ENCODE measurements at places on chromosomes 7 and 10. TPM values are rescaled to one million over a fixed set of nuclear protein-coding genes. Genes with fewer than 3 reads are reported as not detected.

The RTKN2 gene
- 0.14 TPM for total RNA-seq

DNA sequence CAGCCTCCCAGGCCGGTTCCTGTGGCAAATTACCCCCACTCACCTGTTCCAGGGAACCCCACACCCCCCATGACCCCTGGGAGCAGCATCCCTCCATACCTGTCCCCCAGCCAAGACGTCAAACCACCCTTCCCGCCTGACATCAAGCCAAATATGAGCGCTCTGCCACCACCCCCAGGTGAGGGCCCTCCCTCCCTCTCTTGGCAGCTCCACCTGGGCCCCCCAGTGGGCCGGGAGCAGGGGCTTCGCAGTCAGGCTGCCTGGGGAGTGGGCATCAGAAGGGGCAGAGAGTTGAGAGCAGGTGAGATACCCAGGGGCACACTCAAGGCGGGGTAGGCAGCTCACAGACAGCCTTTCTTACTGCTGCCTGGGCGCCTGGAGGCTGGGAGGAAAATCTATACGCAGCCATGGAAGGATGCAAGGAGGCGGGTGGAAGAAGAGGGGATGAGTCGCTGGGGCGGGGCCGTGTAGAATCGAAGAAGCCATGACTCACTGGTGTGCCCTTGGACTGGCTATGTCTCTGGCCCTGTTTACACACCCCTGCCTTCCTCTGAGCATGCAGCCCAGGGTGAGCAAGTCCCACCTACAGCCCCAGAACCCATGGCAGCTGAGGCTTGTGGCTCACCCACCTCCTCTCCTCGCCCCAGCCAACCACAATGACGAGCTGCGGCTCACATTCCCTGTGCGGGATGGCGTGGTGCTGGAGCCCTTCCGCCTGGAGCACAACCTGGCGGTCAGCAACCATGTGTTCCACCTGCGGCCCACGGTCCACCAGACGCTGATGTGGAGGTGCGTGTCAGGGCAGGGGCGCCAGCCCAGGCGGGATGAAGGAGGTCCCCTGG, 48.6 kb upstream of the PPIF start:
- DNase-seq: peak; percentile 90

- DNase-seq: no peak
These were observed 90.9 kb downstream of the POLR1F start for GRCh38 chr7:19617901-19618300.

DNA sequence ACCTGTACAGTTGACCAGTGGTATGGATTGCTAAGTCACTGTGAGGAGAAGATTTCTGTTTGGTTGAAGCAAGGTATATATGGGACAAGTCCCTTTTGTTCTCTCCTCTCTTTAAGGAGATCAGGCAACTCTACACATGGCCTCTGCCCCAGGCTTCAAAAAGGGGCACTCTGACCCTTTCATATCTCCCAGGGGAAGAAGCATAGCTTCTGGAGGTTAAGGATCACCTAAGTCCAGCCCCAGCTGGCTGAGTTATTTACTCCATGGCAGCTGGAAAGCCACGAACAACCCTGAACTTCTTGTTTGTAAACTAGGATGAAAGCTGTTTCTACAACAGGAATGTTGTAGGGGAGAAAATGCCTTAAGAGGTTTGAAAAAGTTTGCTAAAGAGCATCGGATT, 129.2 kb upstream of the FEZF1 start:
- no peak for DNase-seq

- no peak for DNase-seq
These were observed 69.7 kb upstream of the APBB1IP start for GRCh38 chr10:26368463-26368862.

The PNLIPRP3 gene
- not detected for total RNA-seq

DNA sequence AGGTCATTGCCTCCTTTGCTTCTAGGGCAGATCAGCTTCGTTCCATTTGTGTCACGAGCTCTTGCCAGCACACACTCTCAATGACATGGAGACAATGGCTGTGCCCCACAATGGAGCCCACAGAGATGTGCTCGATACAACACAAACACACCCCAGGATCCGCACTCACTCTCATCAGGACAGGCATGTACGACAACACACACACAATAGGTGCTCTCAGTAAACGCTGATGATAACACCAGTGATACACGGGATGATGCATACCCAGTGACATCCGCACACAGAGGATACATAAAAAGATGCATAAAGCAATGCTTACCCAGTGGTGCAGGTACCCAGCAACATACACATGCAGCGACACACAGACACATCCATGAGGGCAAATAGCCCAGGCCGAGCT, 61.2 kb upstream of the LBX1 start:
- DNase-seq: no peak

GRCh38 chr10:78437998-78438906, 404.6 kb downstream of the RPS24 start:
- peak; percentile 58 for DNase-seq

DNA sequence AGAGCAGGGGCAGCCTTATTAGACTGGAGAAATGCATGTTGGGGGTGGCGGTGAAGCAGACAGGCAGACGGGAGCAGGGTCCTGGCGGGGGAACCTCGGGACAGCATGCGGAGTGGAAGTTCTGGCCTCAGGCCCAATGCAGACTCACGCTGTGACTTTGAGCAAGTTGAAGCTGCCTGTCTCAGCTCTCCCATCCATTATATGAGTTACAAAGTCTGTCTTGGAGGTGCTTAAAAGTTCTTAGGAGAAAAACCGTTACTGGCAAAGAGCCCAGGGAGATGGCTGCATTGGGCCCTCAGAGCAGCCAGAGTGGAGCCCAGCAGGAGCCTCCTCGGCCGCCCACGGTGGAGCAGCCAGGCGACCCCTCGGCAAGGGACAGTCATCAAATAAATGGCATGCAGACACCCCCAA, 509.5 kb downstream of the PLXNA4 start:
- DNase-seq: no peak

- no peak for DNase-seq
These were observed 177.9 kb upstream of the BET1 start for GRCh38 chr7:94182066-94182465.

DNA sequence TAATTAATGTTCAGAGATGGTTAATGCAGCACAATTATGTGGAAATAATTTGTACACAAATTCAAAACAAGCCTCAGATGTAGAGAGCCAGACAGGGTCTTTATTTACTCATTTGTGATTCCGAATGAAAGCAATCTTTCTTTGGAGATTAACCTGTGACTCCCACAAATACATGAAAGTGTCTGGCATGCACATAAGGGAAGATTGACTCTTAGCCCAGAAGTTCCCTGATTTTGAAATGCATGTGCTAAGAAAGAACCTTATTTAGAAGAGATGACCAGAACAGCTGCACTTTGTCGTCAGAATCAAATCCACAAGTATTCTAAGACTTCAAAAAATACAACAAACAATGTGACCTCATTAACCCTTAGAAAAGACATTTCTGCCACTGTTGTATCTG, 45.1 kb downstream of the RNLS start:
- no peak for DNase-seq

DNA sequence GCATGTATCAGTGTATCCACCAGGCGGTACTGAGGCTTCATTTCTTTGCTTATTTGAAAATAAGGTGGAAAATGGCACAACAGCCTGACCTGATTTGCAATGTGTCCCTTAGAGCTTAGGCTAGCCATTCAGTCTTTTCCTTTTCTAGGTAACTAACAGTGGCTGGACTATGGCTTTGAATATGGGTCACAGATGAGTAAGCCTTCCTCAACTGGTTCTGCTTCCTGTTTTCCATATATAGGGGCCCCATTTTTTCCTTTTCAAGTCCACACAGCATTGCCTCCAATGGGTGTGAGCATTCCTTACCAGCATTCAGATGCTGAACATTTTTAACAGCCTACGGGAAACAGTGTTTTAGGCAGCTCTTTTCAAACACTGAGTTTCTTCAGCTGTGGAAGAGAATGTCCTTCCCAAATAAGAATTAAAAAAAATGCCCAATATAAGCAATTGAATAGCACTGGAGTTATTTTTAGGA, 3.9 kb upstream of the ITGB1 start:
- DNase-seq: no peak

GRCh38 chr7:2029211-2029905, 203.4 kb downstream of the MAD1L1 start:
- peak; percentile 42 for DNase-seq

- DNase-seq: no peak
These were observed 141.1 kb downstream of the LRMDA start for GRCh38 chr10:75572478-75572877.

- peak; percentile 32 for DNase-seq
These were observed 496.9 kb downstream of the TCERG1L start for GRCh38 chr10:130814610-130815009.

DNA sequence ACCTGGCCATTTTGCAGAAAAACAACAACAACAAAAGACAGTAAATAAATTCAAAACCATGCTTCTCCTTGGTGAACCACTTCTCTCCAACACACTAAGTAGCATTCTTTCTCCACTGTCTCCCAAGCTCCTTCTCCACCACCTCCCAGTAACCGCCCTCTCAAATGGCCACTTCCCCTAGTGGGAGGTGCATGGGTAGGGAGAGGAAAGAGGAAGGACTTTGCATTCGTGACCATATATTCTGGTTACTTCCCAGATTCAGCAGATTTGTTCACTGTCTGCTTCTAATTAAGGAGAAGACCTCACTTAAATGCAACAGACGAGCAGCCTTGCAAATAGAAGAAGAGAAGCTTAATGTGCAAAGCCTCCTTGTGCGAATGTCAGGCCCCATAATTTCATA, 166.8 kb downstream of the SORCS1 start:
- DNase-seq: no peak
